ENCODE measurements at places on chromosomes 13 and 19. TPM values are rescaled to one million over a fixed set of nuclear protein-coding genes. Genes with fewer than 3 reads are reported as not detected.

Gene ZNF850
- 6.2 TPM for total RNA-seq

Gene GEMIN7
- total RNA-seq, result 28.0 TPM

Gene LHB
- not detected for total RNA-seq

Gene FGF22
- total RNA-seq, result not detected

Gene PPM1N
- total RNA-seq, result 0.96 TPM

Gene PINLYP
- 2.5 TPM for total RNA-seq

Gene MIA
- total RNA-seq, result not detected

Gene ELSPBP1
- not detected for total RNA-seq

Gene SLC7A10
- total RNA-seq, result not detected

Gene SYNGR4
- not detected for total RNA-seq

Gene CTXN1
- 1.4 TPM for total RNA-seq

Gene INSL3
- not detected for total RNA-seq

Gene CD70
- total RNA-seq, result not detected

Gene U2AF1L4
- total RNA-seq, result 7.3 TPM

Gene ACER1
- total RNA-seq, result not detected

Gene HOOK2
- 11.1 TPM for total RNA-seq

Gene ZNF525
- total RNA-seq, result 6.9 TPM

Gene UGGT2
- 86.3 TPM for total RNA-seq

Gene PDCD2L
- 11.0 TPM for total RNA-seq

Gene APC2
- 0.19 TPM for total RNA-seq

Gene PLPP2
- total RNA-seq, result 9.4 TPM

Gene ZFP82
- 7.7 TPM for total RNA-seq

Gene FCAR
- total RNA-seq, result not detected

Gene ZNF154
- total RNA-seq, result 3.1 TPM
